ENCODE measurements at places on chromosomes 11 and 22.

DNA sequence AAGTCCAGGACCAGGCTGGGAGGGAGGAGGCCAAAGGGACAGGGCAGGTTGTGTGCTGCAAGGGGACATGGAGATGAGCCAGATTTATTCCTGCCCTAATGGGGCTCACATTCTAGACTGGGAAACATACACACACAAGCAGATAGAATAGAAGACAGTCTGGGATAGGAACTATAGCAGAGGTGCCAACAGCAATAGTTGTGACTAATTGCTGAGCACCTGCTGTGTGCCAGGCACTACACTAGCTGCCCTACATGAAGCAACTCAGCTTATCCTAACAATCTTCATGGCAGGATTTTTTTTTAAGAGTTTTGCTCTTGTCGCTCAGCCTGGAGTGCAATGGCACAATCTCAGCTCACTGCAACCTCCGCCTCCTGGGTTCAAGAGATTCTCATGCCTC is 11.4 kb downstream of the MOGAT2 start:
- DNase-seq, result no peak

- no peak for DNase-seq
These were observed 197.0 kb downstream of the CEP164 start for GRCh38 chr11:117524468-117525183.

DNA sequence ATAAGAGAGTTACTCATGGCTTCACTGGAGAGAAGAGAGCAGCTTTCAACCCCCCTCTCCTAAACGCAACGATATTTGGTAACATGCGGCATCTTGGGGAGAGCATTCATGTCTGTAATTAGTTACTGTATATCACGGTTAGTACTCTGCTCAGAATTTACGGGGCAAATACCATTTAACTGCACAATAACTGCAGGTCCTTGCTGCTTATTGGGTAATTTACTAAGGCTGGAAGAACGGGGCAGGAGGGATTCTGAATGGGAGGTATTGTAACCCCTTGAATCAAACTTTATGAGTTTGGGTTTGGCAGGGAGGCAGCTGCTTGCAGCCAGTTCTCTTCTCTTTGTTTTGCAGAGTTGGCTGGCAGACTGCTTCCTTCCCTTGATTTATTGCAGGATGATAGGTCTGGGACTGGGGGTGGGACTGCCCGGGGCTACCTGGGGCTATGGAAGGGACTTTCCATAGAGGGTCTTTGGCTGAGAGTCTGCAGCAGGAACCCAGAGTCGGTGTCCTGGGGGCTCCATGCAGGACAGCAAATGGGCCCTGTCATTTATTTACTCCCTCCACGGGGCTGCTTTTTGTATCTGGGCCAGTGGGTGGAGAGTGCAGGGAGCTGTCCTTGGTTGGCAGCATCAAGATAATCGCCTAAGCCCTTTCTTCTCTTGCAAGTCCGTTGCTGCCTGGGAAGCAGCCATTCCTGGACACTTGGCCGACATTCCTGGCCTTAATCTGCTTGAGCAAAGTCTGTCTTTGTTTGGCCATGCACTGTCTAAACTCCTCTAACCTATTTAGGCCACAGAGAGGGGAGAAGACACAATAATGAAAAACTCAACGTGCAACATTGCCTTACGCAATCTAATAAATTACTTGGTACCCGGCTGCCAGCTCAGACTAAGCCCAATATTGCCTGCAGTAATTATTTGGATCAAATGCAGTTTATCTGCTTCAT is 188.9 kb downstream of the ST3GAL4 start:
- DNase-seq, result no peak

- DNase-seq, result no peak
These were observed 27.3 kb downstream of the FCHSD2 start for GRCh38 chr11:73114835-73115220.

GRCh38 chr11:19577976-19578619 is 134.5 kb upstream of the NAV2 start:
- DNase-seq, result no peak

DNA sequence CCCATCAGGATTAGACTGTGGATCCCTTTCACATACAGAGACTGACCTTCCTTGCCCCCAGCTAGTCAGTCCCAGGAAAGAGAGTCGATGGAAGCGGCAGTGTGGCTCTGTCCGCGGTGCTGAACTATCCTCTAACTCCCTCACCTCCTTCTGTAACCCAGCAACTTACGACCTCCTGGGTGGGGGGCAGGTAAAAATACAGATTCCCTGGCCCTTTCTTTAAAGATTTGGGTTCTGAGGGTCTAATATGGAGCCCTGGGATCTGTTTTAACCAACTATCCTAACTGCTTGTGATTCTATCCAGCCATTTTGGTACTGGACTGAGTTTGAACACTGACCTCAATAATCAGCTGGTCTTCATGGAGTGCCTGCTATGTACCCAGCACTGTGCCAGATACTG is 23.2 kb downstream of the MFNG start:
- no peak for DNase-seq

- DNase-seq, result no peak
These were observed 161.4 kb downstream of the SWAP70 start for GRCh38 chr11:9825315-9825714.

GRCh38 chr11:67260406-67260805 is 5.9 kb upstream of the GRK2 start:
- DNase-seq, result no peak

GRCh38 chr11:65927904-65928397 is 8.7 kb downstream of the DRAP1 start:
- DNase-seq, result no peak

DNA sequence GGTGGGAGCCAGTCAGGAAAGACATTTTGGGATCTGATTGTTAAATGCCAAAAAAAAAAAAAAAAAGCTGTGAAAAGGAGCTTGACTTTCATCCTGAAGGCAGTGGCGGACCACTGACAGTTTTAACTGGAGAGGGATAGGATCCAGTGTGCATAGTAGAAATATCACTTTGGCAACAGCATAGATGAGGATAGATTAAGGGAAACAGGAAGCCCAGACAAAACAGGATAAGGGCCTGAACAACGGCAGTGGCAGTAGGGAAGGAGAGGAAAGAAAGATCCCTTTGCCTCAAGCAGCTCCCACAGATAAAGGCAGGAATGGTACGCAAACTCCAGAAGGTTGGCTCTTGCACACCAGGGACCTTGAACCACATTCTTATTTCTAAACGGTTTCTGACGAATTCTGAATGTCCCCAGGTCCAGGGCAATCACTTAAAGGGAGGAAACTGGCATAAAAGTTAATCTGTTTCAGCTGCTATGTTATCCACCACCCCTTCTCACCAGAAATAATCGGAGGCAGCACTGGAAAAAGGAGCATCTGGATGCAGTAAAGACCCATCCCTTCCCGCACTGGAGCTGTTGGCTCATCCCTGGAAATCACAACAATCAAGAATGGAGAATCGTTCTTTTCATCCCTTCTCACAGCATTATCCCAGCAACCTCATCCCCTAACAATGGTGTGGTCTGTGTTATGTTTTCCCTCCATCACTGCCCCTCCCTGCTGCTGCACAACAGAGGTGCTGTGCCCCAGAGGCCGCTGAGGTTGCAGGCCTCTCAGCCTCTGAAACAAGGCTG is 99.1 kb downstream of the GAB2 start:
- no peak for DNase-seq

- no peak for DNase-seq
These were observed 1.3 kb upstream of the SSH3 start for GRCh38 chr11:67301951-67302516.
